ENCODE measurements at places on chromosomes 11 and 22. TPM values are rescaled to one million over a fixed set of nuclear protein-coding genes. Genes with fewer than 3 reads are reported as not detected.

Gene MISFA
- total RNA-seq, result not detected

Gene EIF3M
- total RNA-seq, result 525 TPM

Gene LRRC75B
- 25.3 TPM for total RNA-seq

Gene UPB1
- not detected for total RNA-seq

Gene UPK3A
- total RNA-seq, result not detected

Gene PATE2
- total RNA-seq, result not detected

Gene STK33
- total RNA-seq, result 0.43 TPM

Gene SUSD2
- total RNA-seq, result 19.1 TPM

Gene TRIM49D2
- not detected for total RNA-seq
